CD4-positive, alpha-beta memory T cell (primary cell): ENCODE measurements at places on chromosomes 7 and 10. TPM values are rescaled to one million over a fixed set of nuclear protein-coding genes. Genes with fewer than 3 reads are reported as not detected.

The MOSPD3 gene
- 15.6 TPM for total RNA-seq

The VGF gene
- not detected for total RNA-seq

The CPVL gene
- 1.6 TPM for total RNA-seq

The COL26A1 gene
- not detected for total RNA-seq

The GSTO2 gene
- 2.3 TPM for total RNA-seq

The TCERG1L gene
- not detected for total RNA-seq

The FEZF1 gene
- total RNA-seq: not detected

The CHCHD2 gene
- 156 TPM for total RNA-seq

The RAB19 gene
- total RNA-seq: 3.2 TPM

DNA sequence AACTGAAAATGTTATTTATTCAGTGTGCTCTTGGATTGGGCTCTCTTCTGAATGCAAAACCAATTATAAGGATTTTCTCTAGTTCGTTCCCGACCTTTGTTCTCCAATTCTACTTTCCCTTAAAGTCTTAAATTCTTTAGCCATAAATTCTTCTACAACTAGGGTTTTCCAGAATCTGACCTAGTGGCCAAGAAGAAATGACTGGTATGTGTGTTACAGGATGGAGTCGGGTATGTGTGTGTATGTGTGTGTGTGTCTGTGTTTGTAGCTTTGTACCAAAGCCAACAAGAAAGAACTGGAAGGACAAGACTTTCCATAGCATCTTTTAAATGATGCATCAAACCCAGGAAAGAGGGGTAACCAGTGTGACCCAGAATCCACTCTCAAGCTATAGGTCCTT is 25.8 kb upstream of the LEP start:
- H3K27me3 ChIP-seq: no peaks in the 10 kb centered on the region
- H3K27ac ChIP-seq: no peak overlapping the region
- no peaks in the 10 kb centered on the region for H3K4me1 ChIP-seq
- no peaks in the 10 kb centered on the region for H3K36me3 ChIP-seq

DNA sequence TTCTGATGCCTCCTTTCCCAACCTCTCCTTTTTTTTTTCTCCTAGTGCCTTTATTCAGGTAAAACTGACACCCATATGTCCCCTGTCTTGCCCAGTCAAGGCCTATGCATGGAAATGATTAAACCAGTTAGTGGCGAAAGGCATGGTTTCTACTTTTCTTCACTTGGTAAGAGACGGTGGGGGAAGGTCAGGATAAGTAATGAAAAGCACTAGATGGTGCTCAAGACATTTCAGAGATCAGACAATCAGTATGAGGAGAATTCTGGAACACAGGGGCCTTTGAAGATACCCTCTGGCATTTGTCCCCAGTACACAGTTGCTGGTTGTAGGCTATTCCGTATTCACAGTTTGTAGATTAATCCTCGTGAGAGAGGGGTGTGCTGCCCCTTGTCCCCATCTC is 121.2 kb downstream of the RTKN2 start:
- no peak overlapping the region for H3K27ac ChIP-seq
- no peaks in the 10 kb centered on the region for H3K36me3 ChIP-seq
- H3K4me3 ChIP-seq: no peak overlapping the region

DNA sequence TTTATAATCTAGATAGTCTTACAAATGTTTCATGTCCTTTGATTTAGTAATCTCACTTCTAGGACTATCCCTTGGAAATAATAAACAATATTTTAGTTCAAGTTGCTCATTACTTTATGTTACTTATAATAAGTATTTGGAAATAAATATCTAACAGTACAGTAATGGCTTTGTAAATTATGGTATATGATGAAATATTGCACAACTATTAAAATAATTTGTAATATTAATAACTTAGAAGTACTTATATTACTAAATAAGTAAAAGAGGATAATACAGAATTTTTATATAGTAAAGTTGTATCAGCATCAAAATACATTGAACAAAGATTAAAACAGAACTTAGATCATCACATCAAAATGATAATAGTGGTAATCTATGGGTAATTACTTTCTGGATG is 41.1 kb downstream of the SP4 start:
- H3K36me3 ChIP-seq: no peaks in the 10 kb centered on the region
- no peak overlapping the region for H3K4me3 ChIP-seq
- H3K27ac ChIP-seq: no peak overlapping the region
- no peak for DNase-seq
- peaks cover 3% of the 10 kb centered on the region for H3K4me1 ChIP-seq

DNA sequence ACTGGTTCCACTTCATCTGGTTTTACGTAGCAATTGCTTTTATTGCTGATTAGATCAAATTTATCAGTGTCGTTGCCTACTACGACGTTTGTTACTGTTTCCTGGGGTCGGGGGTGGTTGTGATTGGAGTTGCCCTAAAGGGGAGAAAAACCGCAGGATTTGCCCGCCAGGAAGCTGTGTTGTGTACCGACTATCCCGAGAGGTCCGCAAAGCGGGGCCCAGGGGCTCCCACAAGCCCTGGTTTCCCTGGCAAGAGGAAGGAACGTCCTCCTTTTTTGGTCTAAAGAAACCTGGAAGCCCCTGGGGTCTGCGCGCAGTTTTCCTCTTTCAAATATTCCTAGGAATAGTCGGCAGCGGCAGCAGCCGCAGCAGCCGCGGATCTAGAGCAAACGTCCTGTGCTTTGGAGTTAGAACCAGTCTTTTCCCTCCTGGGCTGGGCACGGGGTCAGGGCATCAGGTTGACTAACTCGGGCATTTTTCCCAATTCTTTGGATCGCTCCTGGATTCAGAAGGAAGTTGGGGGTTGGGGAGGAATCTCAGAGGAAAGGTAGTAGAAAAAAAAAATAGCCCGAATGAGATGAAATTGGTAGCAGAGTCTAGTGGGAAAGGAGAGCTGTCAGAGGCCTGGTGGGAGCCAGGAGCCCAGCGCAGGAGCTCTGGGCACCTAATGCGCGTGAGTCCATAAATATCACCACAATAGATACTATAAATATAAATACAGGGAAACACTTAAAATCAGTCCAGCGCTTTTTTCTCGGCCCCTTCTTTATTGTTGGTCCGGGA is 4.6 kb downstream of the VAX1 start:
- no peaks in the 10 kb centered on the region for H3K36me3 ChIP-seq
- no peak overlapping the region for H3K27ac ChIP-seq
- peaks cover 45% of the 10 kb centered on the region for H3K27me3 ChIP-seq
- no peak overlapping the region for H3K4me3 ChIP-seq
- peaks cover 19% of the 10 kb centered on the region for H3K4me1 ChIP-seq

- H3K27ac ChIP-seq: no peak overlapping the region
- H3K4me1 ChIP-seq: no peaks in the 10 kb centered on the region
- no peak for DNase-seq
- H3K4me3 ChIP-seq: no peak overlapping the region
- no peaks in the 10 kb centered on the region for H3K36me3 ChIP-seq
- no peaks in the 10 kb centered on the region for H3K27me3 ChIP-seq
Observed at GRCh38 chr7:99184532-99185218, 23.2 kb downstream of the KPNA7 start.

GRCh38 chr7:97001221-97001620 is 4.1 kb upstream of the DLX6 start:
- H3K27me3 ChIP-seq: peaks cover 73% of the 10 kb centered on the region
- no peak overlapping the region for H3K27ac ChIP-seq
- DNase-seq: no peak

DNA sequence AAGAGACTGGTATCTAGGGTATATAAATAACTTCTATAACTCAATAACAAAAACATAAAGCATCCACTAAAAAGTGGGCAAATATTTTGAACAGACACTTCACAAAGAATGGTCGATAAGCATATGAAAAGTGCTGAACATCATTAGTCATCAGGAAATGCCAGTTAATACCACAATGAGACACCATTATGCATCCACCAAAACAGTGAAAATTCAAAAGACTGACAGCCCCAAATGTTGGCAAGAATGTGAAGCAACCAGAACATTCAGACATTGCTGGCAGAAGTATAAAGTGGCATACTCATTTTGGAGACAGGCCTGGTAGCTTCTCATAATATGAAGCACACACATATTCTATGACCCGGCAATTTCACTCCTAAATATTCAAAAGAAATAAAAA is 26.5 kb upstream of the GSAP start:
- no peak for DNase-seq
- H3K4me1 ChIP-seq: no peaks in the 10 kb centered on the region
- H3K36me3 ChIP-seq: no peaks in the 10 kb centered on the region
- peaks cover 3% of the 10 kb centered on the region for H3K27me3 ChIP-seq

DNA sequence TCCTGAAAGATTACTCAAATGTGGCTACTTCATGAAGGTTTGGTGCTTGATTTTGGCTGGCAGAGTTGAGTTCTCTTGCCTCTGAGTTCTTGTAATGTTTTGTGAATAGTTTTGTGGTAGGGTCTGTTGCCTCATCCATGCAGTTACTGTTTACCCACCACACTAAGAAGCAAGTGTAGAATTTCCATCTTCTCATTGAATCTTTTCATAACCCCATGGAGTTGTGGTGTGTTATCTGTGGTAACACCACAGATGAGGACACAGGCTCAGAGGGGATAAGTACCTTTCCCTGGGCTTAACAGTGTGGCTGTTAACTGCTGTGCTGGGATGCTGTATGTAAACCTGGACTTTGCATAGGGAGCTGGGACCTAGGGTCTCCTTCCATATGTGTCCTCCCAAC is 186.3 kb downstream of the CAMK1D start:
- H3K36me3 ChIP-seq: no peaks in the 10 kb centered on the region
- H3K4me3 ChIP-seq: no peak overlapping the region
- H3K27ac ChIP-seq: no peak overlapping the region
- no peaks in the 10 kb centered on the region for H3K27me3 ChIP-seq
- DNase-seq: no peak

DNA sequence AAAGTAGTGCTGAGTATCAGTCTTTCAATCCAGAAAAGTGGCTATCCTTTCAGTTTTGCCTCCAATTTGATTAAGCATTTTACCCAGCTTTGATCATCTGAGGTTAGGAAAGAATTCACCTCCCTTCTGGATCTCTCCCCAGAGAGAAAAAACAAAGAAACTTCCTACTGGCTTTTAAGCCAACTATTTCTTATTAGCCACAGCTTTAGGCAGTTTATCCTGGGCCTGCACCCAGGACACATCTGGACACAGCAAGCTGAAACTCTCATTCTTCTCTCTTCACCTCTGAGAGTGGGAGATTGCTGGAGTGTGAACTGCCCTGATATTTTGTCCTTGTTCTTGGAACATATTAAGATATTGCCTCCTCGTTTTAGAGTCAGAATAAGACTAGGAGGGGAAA is 43.5 kb upstream of the LSM8 start:
- DNase-seq: no peak
- no peaks in the 10 kb centered on the region for H3K36me3 ChIP-seq
- H3K27me3 ChIP-seq: no peaks in the 10 kb centered on the region
- no peaks in the 10 kb centered on the region for H3K4me1 ChIP-seq
- H3K27ac ChIP-seq: no peak overlapping the region

DNA sequence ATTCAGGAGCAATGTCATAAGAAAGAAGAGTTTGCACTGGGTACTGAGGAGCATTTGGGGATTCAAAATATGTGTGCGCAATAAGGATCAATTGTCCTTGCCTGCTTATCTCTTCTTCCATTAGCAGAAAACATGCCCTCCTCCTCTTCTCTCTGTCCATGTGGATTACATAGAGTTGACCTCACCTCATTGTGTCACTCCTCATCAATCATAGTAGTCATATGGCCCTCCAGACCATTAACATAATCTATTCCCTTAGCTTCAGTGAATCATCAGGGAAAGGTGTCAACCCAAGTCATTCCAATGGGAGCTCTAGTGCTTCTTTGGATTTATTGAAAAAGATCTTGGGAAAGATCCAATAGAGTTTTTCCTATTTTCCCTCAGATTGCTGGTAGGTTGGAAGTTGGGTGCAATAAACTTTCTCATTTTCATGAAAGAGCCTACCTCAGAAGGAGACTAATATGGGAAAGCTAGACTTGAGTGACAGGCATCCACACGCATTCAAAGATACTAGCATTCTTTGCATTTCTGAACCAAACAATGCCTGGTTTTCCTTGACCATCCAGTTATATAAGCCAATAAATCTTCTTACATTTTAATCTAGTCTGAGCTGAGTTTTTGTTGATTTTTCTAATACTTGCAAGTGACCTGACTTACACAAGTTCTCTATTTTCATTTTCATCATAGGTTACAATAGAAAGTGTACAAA is 71.5 kb upstream of the FAM13C start:
- no peak for DNase-seq
- H3K27ac ChIP-seq: no peak overlapping the region
- no peaks in the 10 kb centered on the region for H3K4me1 ChIP-seq
- H3K36me3 ChIP-seq: no peaks in the 10 kb centered on the region

DNA sequence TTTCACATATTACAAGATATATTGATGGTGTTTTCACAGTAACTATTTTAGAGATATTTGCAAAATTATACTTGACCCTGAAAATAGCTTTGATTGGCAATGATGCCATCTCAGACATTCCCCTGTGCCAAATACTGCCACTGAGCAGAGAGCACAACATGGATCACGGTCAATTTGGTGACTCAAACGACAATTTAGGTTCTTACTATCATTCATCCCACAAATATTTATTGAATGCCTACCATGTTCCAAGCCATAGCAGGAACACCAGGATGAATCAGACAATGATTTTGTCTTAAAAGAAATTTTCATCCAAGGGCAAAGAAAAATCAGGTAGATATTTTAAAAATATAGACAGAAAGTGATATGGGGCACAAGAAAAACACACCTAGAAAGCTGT is 153.2 kb upstream of the ADO start:
- H3K36me3 ChIP-seq: no peaks in the 10 kb centered on the region
- H3K4me1 ChIP-seq: peaks cover 10% of the 10 kb centered on the region
- no peak overlapping the region for H3K27ac ChIP-seq
- H3K4me3 ChIP-seq: no peak overlapping the region
- H3K27me3 ChIP-seq: no peaks in the 10 kb centered on the region

DNA sequence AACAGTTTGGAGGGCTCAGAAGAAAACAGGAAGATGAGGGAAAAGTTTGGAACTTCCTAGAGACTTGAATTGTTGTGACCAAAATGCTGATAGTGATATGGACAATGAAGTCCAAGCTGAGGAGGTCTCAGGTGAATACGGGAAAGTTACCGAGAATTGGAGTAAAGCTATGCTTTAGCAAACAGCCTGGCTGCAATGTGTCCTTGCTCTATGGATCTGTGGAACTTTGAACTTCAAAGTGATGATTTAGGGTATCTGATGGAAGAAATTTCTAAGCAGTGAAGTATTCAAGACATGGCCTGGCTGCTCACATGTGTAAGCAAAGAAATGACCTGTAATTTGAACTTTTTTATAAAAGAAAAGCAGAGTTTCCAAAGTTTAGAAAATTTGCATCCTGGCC is 240.2 kb upstream of the KLF14 start:
- H3K27me3 ChIP-seq: no peaks in the 10 kb centered on the region
- no peak overlapping the region for H3K4me3 ChIP-seq
- no peak overlapping the region for H3K27ac ChIP-seq
- DNase-seq: no peak

GRCh38 chr10:33129996-33130386 is 172.0 kb upstream of the ITGB1 start:
- H3K27me3 ChIP-seq: no peaks in the 10 kb centered on the region
- H3K4me1 ChIP-seq: peaks cover 93% of the 10 kb centered on the region
- H3K27ac ChIP-seq: peak overlapping the region; percentile 13
- H3K36me3 ChIP-seq: no peaks in the 10 kb centered on the region
- DNase-seq: no peak

- no peaks in the 10 kb centered on the region for H3K27me3 ChIP-seq
- H3K36me3 ChIP-seq: no peaks in the 10 kb centered on the region
- no peak overlapping the region for H3K4me3 ChIP-seq
- H3K4me1 ChIP-seq: no peaks in the 10 kb centered on the region
- no peak for DNase-seq
- no peak overlapping the region for H3K27ac ChIP-seq
Observed at GRCh38 chr10:128497660-128498377, 371.6 kb upstream of the MKI67 start.

- no peaks in the 10 kb centered on the region for H3K4me1 ChIP-seq
- no peaks in the 10 kb centered on the region for H3K36me3 ChIP-seq
- no peak for DNase-seq
- H3K27me3 ChIP-seq: no peaks in the 10 kb centered on the region
- H3K4me3 ChIP-seq: no peak overlapping the region
- H3K27ac ChIP-seq: no peak overlapping the region
Observed at GRCh38 chr10:103833731-103834365, 21.5 kb downstream of the SH3PXD2A start.
